IMR-90 (cell line): ENCODE measurements at places on chromosomes 1 and 21.

- peak; percentile 38 for DNase-seq
Measured at GRCh38 chr1:52674497-52675384, 23.4 kb downstream of the COA7 start.

DNA sequence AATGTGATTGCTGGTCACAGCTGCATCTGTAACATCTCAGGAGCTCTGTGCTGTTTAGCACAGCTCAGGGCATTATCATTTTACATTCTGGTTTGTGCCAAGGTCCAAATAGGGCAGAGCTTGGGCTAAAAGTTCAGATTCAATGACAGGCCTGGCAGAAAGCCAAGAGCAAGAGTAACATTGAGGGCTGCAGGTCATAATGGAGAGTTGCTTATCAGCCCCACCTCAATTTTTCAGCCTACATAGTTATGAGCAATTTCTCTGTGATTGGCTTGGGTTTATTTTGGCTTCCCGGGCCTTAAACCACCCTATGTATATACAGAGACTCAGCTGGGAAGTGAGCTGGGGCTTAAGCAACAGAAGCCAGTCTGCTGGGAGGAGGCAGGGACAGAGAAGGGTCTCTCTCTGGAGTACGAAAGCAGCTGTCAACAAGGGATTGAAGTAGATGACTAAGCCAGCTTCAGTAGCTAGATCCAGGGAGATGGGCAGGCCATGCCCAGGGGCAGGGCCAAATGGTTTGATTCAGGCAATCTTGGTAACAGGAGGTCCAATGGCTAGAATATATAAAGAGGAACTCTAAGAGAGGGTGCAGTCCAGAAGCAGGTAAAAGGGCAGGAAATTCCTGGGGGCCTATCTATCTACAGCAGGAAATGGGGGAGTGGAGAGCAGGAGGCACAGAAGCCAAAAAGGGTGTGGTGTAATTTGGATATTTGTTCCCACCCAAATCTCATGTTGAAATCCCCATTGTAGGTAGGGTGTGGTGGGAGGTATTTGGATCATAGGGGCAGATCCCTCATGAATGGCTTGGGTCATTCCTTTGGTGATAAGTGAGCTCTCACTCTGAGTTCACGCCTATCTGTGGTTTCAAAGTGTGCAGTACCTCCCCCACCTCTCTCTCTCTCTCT, 49.0 kb downstream of the BRINP2 start:
- DNase-seq = no peak

DNA sequence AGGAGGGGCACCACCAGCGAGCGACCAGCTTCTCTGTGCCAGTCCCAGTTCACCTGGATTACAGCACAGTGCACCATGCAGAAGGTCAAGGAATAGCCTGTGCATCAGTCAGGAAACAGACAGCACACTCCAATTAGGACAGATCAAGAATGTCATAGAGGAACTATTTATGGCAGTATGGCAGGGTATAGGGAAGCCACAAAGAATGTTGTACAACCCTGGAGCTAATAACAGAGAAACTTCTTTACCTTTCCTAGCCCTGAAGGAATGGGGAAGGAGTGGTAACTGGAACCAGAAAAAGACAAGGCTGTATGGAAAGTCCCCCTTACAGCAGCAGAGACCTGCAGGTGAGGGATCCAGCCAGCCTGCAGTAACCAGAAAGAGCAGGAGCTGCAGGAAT, 87.8 kb upstream of the USP24 start:
- no peak for DNase-seq

GRCh38 chr1:3031401-3032221, 10.3 kb downstream of the ACTRT2 start:
- DNase-seq = no peak

DNA sequence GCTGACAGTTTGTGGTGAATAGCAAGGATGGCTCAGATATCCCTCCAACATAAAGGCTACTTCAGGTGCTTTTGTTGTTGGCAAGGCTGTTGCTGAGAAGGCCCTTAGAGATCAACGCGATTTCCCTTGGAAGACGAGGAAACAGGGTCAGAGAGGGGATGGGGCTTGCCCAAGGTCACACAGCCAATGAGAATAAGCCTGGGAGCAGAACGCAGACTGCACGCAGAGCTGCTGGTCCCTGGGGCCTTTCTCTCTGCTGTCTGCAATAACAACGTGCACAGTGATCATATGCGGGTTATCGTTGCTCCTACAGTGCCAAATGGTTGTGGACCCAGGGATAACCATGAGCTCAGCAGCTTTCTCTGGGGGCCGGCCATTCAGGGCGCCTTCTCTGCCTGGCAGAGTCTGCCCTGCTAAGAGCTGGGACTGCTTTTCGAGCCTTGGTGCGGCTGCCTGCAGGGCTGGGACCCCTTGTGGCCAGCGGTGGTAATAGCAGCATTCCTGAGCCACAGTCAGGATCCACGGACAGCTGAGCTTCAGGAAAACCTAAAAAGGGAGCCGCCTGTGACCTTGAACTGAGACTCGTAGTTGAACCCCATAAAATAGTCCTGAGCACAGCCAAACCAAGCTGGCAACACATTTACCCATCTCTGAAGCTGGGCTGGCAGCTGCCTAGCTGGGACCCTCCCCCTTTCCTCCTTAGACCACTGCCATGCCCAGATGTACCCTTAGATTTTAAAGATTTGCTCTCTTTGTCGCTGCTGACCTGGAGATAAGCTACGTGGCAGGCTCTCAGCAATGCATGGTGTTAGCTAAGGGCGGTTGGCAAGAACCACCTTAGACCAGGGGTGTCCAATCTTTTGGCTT, 39.8 kb downstream of the HTR6 start:
- DNase-seq = peak; percentile 69

GRCh38 chr21:33949516-33950430, 34.2 kb upstream of the ATP5PO start:
- DNase-seq = no peak

- no peak for DNase-seq
Measured at GRCh38 chr1:151713044-151713443, 3.6 kb downstream of the CELF3 start.

DNA sequence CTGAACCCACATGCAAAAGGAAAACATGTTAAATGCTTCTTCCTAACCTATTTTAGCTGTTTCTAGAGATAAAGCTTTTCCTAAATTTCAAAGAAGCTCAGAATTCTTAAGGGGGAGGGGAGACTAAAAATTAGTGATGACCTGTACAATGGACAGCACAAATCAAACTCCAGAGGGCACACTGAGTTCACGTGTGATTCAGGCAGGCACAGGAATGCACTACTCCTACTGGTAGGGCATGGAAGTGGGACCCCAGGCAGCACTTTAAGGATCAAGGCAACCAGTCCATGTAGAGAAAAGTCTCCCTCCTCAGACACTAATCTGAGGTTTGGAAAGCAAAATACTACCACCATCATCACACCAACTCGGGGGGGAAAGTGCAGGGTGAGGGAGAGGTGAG, 31.3 kb upstream of the CLCA4 start:
- DNase-seq = no peak

DNA sequence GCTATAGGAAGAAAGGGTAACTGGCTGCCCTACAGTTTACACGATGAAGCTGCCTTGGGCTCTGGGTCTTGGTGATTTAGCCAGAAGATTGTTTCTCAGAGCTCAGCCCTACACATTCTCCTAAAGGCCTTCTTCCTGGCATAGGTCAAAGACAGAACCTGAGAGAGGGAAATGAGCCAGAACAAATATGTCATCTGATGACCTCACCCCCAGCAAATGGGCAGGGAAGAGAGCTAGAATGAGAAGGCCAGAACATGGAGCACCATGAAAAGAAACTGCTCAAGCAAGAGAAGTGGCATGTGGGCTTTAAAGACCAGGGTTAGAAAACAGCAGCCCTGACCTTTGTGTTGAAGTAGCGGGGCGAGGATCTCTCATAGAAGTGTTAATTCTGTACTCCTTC, 5.5 kb upstream of the ILDR2 start:
- DNase-seq = no peak

DNA sequence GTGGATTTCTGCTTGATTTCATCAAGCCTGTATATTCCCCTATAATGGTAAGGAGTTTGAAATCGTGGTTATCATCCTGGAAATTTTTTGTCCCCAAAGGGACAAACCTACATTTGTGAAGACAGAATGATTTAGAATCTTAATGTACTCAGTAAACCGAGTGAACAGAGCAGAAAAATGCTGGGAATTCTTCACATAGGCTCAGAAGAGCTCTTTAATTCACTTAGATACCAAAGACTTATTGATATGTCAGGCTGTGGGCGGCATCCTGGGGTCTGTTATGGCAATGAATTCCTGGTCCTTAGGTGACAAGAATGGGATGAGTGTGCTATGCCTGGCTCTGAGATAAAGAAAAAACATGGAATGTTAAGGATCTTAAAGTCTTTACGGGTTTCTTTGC, 74.9 kb downstream of the ROR1 start:
- DNase-seq = no peak

GRCh38 chr1:205330150-205330549, 8.6 kb upstream of the NUAK2 start:
- no peak for DNase-seq

DNA sequence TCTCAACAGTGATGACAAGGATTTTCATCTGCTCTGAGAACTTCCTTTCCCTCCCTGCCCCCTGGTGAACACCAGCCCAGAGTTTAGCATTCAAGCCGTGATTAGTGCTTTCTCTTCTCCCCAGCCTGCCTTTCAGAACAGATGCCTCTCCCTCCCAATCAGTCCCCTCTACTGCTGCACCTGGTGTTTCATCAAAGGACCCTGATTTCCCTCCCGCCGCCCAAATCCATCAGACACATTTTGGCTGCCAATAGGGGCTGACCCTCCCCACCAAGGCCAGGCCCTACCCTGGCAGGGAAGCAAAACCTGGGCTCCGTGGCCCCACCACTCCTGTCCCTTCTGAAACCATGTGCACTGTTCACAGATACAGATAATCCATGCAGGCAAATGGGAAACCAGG, 34.0 kb upstream of the KLHDC7A start:
- DNase-seq = no peak

GRCh38 chr21:25381936-25382452, 225.3 kb downstream of the MRPL39 start:
- peak; percentile 25 for DNase-seq

DNA sequence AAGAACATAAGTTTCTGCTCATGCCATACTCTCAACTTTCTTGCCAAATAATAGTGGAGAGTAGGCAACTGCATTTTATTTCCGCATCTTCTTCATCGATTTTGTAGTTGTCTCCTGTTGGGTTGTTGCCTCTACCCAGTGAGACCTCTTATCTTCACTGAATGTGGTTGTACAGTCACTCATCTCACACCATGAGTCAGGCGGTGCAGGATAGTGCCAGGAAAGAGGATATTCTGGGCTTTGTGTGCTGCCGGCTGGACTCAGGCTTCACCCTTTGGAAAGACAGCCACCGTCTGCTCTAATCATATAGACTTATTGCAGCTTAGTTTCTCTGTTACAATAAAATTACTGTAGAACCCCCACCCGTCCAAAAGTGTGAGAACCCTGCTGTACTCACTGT, 154.3 kb upstream of the USP24 start:
- DNase-seq = peak; percentile 57

DNA sequence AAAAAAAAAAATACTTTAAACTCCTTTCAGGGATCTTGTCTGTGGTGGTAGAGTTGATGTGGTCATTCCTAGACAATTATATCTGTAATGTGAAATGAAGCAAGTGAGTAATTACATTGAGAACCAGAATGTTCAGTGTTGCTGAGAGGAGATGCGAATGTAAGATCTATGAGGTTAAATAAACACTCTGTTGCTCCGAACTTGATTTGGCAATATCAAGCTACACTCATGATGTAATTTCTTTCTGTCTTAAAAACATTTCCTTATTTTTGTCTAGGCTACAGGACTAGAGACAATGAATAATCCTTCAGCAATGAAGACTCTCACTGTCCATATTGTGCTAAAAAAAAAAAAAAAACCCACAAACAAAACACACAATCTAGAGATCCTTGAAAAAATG, 63.1 kb upstream of the IGSF5 start:
- DNase-seq = peak; percentile 13

DNA sequence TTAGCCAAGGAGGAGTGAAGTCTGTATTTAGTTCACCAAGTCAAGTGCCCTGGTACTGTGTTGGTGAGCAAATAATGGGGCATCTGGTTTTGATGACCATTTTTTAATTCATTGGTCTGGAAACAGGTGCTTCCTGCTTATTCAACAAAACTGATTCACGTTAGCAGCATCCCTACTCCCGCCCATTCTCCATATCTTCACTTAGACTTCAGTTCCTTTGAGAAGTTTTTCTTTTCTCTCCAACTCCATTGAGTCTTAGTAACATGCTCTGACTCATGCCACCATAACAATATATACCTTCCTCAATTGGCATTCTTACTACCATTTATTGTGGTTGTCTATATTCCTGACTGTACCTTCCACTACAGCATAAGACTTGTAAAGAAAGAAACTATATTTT, 468.9 kb downstream of the DPYD start:
- DNase-seq = no peak

- no peak for DNase-seq
Measured at GRCh38 chr1:185636848-185637247, 97.3 kb upstream of the HMCN1 start.

GRCh38 chr1:83762039-83762365, 236.9 kb downstream of the TTLL7 start:
- DNase-seq = no peak

DNA sequence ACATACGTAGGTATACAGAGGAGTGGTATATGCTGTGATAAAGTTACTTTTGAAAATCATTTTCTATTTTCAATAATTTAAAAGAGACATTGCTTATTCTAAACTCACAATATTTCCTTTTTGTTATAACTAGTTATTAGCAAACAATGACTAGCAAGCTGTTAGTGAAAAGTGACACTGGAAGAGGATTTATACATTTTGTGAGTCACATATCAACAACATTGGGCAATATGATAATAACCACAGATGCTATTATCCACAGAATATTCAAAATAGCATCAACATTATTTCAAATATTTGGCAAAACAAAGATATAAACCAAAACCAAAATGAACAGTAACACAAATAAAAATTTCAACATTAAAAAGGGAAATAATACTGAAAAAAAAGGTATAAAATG, 104.0 kb upstream of the HP1BP3 start:
- peak; percentile 12 for DNase-seq

GRCh38 chr1:33460144-33460543, 12.3 kb upstream of the ZSCAN20 start:
- no peak for DNase-seq

GRCh38 chr1:67041841-67042503, 12.0 kb downstream of the SLC35D1 start:
- DNase-seq = peak; percentile 79

DNA sequence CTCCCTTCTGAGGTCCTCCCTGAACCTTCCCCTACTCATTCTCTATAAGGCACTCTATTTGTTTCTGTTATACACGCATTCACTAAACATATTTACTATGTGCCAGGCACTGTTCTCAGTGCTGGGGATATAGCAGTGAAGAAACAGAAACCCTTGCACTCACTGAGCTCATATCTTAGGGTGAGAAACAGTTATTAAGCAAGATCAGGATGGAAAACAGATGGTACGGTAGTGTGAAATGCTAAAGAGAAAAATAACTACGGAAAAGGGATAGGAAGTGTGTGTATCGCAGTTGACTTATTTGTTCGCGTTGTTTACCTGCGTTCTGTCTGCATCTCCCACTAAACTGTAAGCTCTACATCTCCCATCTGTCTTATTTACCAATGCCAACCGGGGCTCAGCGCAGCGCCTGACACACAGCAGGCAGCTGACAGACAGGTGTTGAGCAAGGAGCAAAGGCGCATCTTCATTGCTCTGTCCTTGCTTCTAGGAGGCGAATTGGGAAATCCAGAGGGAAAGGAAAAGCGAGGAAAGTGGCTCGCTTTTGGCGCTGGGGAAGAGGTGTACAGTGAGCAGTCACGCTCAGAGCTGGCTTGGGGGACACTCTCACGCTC, 572 bp downstream of the CYB5RL start:
- no peak for DNase-seq
